ENCODE measurements at places on chromosomes 11 and 22.

GRCh38 chr11:116108161-116108560, 603.9 kb upstream of the CADM1 start:
- no peak for DNase-seq

- DNase-seq, result no peak
Measured at GRCh38 chr11:112016765-112017376, 8.3 kb upstream of the DLAT start.

DNA sequence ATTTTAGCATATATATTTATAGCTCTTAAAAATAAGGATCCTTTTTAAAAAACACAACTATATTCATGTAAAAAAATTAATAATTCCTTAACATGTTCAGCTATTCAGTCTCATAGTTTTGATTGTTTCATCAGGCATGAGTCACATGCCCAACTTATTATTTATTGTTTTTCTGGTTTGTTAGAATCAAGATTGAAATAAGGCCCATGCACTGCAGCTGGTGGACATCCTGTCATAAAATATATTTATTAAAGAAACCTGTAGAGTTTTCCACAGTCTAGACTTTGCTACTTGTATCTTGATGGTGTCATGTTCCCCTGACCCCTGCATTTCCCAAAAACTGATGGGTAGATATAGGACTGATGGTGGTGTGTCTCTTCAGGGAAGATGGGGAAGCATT, 77.4 kb downstream of the PARVA start:
- DNase-seq, result no peak

DNA sequence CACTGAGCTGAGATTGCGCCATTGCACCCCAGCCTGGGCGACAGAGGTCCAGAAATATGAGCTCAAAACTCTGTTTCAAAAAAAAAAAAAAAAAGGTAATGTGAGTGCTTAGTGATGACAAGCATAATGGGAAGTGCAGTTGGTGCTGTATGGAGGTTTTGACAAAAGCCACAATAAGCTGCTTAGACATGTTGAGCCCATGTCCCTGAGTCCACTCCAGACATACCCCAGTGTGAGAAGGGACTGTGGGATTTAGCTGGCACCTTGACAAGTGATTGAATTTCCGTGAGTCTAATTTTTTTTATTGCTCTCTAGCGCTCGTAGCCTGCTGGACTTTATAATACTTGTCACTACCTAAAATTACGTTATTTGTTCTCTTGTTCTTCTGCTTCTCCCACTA, 15.1 kb upstream of the LGR4 start:
- no peak for DNase-seq

DNA sequence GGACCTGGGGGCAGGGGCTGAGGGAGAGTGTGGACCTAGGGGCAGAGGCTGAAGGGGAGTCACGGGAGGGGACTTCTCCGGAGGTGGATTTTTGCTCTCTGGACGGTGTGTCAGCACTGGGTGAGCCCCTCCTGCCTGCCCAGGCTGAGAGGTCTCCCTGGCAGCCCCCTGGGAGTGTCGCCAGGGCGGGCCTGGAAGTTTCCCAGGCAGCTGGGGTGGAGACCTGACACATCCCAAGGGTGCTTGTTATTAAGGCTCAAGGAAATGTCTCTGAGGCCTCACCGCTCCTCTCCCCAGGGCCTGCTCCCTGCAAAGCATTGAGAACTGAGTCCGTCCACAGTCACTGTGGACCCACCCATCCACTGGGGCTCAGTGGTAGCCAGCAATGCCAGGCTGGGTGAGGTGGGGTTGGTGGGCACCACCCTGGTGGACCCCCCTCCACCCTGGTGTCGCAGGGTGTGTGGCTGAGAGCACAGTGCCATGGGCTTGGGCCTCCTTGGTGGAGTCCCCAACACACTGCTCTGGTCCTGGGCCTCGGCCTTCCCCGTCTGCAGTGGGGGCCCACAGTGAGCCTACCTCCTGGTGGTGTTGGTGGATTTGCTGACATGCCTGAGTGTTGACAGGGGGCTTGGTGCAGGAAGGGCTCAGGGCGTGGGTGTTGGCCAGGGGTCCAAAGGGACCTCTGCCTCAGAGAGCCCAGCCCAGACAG, 2.5 kb downstream of the CD81 start:
- no peak for DNase-seq

- DNase-seq, result no peak
Measured at GRCh38 chr11:120793806-120794479, 230.0 kb upstream of the TBCEL start.

- no peak for DNase-seq
Measured at GRCh38 chr22:50524676-50525103, 708 bp downstream of the SCO2 start.

- DNase-seq, result no peak
Measured at GRCh38 chr11:65880844-65881421, 1.3 kb downstream of the CTSW start.

DNA sequence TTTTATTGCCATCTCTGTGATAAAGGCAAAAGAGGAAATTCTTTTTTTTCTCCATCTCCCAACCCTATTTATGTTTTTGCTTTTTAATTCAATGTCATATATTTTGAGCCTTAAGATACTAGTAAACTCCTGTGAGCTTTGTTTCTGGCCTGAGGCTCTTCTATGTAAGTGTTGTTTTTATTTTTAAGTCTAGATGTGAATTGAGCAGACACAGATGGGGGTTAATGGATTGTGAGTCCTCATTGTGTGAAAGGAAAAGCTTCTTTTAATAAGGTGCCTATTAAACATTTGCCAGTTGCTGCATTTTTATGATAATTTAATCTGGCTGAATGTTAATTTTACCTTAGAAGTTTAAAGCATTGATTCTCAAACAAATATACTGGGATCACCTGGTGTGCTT, 2337.9 kb upstream of the RAG2 start:
- DNase-seq, result no peak

DNA sequence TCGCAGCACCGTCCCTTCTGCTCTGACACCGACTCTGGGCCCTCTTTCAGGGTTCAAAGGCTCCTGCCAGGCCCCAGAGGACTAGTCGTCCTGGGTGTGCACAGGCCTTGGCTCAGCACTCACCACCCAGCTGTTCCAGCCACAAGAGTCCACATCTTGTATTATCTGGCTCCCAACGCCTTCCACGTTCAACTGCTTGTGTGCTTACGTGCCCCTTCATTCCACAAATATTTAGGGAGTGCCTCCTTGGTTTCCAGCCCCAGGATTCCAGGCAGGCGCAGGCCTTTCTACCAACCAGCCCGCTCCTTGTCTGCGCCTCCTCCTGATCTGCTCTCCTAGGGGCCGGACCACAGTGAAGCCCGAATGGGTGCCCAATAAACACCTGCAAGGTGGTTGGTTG, 70.9 kb downstream of the SCUBE1 start:
- DNase-seq, result no peak

DNA sequence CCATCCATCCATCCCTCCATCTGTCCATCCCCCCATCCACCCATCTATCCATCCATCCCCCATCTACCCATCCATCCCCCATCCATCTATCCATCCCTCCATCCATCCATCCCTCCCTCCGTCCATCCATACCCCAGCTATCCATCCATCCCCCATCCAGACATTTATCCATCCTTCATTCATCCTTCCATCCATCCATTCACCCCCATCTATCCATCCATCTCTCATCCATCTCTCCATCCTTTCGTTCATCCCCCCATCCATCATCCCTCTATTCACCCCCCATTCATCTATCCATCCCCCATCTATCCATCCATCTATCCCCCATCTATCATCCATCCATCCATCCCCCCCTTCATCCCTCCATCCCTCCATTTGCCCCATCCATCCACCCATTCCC, 97.5 kb downstream of the MPPED1 start:
- DNase-seq, result no peak

DNA sequence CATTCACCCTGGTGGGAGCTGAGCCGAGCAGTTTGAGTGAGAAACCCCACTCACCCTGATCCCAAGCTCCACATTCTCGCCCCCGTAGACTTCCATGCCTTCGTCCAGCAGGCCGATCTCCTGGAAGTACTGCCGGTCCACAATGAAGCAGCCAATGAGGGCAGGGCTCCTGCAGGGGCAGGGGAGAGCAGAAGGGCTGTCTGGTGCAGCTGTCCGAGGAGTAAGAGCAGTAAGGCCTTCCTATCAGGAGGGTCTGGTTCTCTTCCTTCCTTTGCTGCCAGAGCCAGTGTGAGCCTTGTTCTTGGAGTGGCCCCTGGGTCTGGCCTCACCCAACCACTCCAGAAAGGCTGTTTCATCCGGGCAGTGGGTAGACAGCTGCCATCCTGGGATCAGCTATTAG, 19.4 kb upstream of the CSNK2A3 start:
- no peak for DNase-seq

DNA sequence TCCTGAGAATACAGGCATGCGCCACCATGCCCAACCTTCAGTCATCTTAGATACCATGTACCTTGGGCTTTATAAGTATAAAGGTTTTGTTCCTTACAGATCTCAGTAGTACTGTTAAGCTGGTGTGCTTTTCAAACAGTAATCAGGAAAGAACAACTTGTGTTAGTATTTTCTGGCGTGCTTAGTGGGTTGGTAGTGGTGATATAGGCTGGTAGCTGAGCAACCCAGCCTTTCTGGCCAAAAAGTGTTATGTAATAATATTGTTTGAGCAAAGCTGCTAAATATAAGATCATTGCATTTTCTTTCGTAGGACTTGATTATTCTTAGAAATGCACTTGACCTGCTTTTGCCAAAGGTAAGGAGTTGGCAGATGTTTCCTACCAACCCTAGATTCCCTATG, 6.5 kb downstream of the ADSL start:
- no peak for DNase-seq

- DNase-seq, result no peak
Measured at GRCh38 chr11:12677131-12677530, 2.9 kb downstream of the TEAD1 start.

GRCh38 chr22:40366068-40366467, 4.3 kb upstream of the SGSM3 start:
- no peak for DNase-seq

DNA sequence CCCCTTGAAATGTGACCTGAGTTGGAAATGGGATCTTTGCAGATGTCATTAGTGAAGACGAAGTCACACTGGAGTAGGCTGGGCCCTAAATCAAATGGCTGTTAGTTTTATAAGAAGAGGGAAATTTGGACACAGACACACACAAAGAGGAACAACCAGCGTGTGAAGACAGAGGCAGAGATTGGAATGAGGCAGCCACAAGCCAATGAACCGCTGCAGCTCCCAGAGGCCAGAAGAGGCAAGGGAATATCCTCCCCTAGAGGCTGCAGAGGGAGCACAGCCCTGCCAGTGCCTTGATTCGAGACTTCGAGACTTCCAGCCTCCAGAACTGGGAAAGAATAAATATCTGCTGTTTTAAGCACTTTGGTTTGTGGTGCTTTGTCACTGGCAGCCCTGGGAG, 484.5 kb downstream of the MN1 start:
- no peak for DNase-seq

DNA sequence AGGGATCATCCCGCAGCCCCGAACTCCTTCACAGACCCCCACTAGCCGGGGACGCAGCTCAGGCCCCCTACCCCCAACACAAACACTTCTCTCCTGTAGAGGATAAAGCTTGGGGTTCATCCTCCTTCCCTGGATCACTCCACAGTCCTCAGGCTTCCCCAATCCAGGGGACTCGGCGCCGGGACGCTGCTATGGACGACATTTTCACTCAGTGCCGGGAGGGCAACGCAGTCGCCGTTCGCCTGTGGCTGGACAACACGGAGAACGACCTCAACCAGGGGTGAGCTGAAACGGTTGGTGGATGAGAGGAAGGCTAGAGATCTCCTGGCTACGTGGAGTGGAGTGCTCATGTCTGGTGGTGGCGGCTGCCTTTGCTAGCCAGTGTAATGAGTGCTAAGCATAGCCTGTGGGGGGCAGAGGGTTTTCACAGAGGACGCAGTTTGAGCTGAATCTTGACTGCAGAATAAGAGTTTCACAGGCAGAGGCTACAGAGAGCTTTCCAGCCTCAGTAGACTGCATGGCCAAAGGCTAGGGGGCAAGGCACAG, 580 bp downstream of the ILK start:
- no peak for DNase-seq

DNA sequence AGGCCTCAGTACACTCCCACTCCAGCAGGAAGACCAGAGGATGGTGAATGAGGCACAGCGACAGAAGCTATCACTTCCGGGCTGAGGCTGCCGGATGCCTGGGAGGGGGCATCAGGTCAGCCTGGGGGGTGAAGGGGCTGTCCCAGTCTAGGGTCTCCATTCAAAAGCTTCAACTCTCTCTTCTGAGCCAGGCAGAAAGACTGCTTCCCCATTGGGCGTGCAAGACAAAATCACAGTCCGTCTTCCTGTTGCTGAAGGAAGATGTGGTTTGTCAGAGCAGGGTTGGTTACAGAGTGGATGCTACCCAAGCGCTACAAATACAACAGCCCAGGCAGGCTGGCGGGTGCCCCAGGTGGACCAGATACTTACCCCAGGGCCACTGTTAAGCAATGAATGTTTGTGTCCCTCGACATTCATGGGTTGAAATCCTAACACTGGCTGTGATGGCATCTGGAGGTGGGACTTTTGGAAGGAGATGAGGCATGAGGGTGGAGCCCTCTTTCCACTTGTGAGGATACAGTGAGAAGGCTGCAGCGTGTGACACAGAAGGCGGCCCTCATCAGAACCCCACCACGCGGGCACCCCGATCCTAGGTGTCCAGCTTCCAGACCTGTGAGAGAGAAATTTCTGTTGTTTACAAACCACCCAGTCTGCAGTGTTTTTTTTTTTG, 12.0 kb downstream of the UPK3A start:
- no peak for DNase-seq

DNA sequence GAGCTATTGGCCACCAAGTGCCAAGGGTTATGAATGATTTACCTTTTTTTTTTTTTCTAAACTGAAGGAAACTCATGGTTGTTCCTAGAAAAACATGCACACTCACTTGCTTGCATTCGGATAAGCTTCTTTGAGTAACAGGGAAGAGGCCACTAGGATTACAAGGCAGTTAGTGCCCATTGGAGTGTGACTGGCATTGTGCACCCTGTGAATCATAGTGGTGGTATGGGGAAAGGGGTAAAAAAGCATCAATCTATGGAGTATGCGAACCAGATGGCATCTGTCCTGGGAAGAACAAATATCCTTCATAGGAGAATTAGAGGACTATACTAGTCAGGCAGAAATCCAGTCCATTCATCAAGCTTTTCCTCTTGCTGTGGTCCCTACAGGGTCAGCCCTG, 24.2 kb downstream of the CD44 start:
- no peak for DNase-seq

GRCh38 chr11:116849486-116849885, 12.1 kb upstream of the APOA1 start:
- DNase-seq, result no peak

GRCh38 chr22:38032681-38033521, 24.3 kb upstream of the PICK1 start:
- DNase-seq, result no peak

GRCh38 chr11:123653483-123653826, 969 bp downstream of the SCN3B start:
- DNase-seq, result no peak

DNA sequence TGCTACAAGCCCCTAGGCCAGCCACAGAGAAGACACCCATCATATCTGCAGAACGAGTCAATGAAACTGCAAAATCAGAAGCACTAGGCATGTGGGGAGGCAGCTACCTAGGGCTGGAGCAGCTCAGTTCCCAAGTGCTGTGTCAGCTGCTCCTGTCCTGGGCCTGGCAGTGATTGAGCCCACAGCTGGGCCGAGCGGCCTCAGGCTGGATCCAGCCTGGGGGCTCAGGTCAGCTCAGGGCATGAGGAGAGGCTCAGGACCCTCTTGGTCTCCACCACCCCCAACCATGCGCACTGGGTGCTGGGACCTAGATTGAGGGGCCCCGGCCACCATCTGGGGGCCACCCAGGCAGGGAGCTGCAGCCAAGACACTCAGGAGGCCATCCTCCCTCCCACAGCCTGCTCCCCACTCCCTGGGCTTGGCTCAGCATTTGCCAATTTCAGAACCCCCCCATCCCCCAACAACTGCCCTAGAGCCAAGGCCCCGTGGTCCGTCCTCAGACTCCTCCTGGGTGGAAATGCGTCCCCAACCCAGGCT, 2.4 kb upstream of the TNNT3 start:
- DNase-seq, result no peak

All from CMK (cell line).